ENCODE measurements at places on chromosomes 2 and 18. TPM values are rescaled to one million over a fixed set of nuclear protein-coding genes. Genes with fewer than 3 reads are reported as not detected.

DNA sequence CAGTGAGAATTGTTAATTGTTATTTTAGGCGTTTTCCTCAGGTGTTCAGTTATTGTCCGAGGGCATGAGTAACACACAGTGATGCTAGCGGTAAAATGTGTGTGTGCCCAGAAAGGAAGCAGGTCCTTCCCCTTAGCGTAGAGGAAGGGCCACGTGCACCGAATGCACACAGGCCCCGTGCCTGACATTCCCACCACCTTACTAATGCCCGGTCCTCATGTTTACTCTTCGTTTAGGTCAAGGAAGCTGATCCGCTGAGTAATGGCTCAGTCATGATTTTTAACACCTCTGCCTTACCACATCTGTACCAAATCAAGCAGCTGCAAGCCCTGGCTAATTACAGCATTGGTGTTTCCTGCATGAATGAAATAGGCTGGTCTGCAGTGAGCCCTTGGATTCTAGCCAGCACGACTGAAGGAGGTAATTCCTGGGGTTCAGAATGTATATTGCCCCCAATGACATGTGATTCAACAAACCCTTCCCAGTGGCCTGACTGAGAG, 76.7 kb downstream of the MERTK start:
- no peak for DNase-seq

CAD gene
- 102 TPM for total RNA-seq

MATN3 gene
- not detected for total RNA-seq

ITGA6 gene
- total RNA-seq, result 8.6 TPM

DNA sequence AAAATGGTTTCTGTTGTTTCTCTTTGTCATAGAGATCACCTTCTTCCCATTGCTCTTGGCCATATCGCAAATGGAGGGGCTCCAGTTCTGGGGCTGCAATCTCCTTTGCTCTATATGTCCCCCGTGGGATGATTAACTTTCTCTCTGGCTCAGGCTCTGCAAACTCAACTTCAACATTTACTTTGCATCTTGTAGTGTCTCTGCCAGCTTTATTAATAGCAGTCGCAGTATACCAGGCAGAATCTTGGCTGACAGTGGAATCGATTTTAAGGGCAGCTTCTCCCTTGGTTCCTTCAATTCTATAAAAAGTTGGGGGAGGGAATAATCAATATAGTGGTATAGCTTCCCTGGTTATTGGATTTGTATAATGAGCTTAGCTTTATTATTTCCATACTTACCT, 30.5 kb downstream of the TTN start:
- DNase-seq, result no peak

DNA sequence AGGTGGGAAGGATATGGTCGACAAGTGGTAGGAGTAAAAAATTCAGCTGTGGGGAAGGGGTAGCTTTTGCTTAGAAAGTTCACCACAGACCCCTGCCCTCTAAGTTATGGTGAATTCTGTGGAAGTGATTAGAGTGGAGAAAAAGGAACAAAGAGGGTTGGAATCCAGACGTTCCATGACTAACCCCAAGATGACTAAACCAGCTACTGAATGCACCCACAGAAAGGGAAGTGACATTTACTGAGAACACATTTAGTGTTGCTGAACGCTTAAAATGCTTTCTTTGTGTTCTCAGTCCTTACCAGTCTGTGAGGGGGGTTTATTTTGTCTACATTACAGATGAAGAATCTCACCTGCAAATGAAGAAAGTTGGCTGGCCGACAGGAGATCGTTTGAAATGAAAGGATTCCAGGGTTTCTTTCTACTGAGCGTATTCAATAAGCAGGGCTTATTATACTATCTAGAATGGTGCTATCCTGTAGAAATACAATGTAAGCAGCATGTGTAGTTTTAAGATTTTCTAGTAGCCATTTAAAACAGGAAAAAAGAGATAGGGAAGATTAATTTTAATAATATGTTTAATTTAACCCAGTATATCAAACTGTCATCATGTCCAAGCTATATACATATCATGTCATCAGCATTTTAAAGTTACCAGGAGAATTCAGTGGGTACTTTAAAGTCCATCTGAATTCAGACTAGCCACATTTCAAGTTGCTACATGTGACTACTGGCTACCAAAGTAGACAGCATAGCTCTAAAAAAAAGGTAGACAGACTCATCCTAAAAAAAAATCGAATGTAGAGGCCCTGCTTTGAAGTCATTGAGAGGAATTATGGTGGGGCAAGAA, 60.1 kb downstream of the LIMS1 start:
- no peak for DNase-seq

Data from activated CD4-positive, alpha-beta memory T cell treated with anti-CD3 and anti-CD28 coated beads for 36 hours (primary cell).